ENCODE measurements at places on chromosomes 11 and 22.
A peak's percentile ranks its signal among the peaks of the same experiment; 100 is the strongest.

GRCh38 chr22:27045103-27045947 lies 387.9 kb downstream of the MIAT start:
- peak; percentile 28 for DNase-seq

DNA sequence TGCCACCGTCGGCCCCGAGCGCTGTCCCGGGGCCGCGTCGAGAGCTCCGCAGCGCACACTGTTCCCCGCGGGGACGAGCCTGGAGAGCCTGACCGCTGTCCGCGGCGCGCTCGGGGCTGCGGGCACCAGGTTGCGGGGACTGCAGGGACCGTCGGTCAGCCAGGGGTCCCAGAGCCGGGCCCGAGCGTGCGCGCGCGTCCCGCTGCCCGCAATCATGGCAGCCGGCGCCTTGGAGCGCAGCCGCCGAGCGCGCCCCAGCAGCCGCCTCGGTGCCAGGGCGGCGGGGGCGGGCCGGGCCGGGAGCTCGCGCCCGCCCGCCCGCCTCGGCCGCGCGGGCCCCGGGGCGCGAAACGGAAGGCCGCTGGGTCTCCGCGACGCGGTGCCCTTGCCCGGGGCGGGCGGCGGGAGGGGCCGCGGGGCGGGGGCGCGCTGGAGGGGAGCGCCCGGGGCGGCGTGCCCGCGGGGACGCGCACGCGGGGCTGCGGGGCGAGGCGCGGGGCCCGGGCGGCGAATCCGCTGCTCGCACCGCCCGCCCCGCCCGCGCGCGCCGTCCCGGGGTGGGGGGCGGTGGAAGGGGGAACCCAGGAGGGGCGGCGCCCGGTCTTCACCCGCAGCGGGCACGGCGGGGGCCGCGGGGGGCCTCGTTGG lies 79.4 kb upstream of the PPARA start:
- DNase-seq: peak; percentile 57

GRCh38 chr22:33354928-33355327 lies 296.7 kb upstream of the SYN3 start:
- DNase-seq: no peak

DNA sequence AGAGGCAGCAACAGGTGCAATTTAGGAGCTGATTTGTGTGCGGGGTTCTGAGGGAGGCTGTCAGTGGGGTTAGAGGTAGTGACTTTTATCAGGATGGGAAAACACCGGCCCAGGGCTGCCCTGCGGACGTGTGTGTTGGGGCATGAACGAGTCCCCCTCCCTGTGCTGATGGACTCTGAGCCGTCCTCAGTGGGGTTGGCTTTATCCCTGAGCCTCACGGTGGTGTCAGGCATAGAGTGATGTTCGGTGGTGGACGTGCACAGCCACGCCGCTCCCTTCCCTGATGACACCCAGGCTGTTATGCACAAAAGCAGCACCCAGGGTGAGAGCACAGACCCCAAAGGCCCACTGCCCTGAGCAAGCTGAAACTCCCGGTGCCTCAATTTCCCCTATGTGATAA lies 809.1 kb downstream of the BRD1 start:
- no peak for DNase-seq

DNA sequence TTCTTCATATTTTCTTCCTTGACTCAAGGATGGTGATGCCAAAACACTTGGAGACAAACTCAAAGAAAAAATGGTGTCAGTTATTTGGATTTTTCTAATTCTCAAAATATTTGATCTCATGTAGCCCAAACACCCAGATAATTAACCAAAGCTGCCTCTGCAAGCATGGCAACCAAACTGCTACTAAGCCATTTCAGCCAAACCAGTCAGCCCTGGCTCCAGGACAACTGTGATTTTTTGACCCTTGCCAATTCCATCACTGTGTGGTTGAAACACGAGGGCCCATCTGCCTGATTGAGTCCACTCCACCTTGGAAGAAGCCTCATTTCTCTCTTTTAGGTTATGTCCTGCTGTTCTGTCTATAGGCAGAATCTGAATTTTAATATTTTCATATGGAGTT lies 277.4 kb downstream of the BLID start:
- DNase-seq: no peak

DNA sequence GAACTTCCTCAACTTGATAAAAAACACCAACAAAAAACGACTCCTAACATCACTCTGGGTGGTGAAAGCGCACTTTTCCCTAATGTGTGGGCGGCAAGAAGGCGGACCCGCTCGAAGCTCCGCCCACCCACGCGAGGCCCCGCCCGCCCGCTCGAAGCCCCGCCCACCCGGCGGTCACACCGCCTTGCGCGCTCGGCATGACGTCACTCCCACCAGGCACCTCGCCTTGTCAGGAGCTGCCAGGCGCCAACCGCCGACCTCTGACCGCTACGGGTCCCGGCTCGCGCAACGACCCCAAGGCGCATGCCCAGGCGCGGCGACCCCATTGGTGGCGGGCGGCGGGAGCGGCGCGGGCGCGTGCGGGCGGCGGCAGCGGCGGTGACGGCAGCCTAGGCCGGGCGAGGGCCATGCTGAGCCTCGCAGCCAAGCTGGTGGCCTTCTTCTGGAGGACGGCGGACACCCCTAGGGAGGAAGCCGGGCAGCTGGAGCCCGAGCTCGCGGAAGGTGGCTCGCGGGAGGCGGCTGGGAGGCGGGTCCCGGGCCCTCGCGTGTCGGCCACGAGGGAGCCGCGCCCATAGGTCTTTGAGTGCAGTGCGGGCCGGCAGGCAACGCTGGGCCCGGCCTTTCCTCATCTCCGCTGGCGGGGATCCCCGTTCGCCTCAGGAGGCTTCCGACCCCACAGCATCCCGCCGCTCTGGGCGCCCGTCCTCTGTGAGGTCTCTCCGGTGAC lies at the start of gene MOV10L1:
TSS of gene MOV10L1 (plus strand) at position 325 of the 730 bp plus-strand sequence. CDS start at position 408, 83 bp downstream.
- peak; percentile 44 for DNase-seq

DNA sequence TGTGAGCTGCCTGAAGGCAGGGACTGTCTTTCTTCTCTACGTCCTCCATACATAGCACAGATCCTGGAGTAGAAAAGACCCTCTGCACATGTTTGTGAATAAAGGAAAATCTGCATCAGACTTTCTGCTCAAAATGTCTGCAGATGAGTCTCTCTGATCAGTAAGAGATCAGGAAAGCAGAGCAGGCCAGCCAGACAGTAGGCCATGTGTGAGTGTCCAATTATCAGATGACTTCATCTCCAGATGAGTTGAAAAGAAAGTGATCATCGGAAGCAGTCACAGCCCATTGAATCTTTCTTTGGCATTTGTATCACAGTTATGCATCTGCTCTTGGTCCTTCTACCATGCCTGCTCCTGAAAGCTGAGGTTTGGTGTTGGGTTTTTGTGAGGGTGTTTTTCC lies 298.7 kb upstream of the NCAM1 start:
- DNase-seq: no peak

- DNase-seq: peak; percentile 84
These were observed 101.2 kb downstream of the BCR start for GRCh38 chr22:23281406-23282088.

DNA sequence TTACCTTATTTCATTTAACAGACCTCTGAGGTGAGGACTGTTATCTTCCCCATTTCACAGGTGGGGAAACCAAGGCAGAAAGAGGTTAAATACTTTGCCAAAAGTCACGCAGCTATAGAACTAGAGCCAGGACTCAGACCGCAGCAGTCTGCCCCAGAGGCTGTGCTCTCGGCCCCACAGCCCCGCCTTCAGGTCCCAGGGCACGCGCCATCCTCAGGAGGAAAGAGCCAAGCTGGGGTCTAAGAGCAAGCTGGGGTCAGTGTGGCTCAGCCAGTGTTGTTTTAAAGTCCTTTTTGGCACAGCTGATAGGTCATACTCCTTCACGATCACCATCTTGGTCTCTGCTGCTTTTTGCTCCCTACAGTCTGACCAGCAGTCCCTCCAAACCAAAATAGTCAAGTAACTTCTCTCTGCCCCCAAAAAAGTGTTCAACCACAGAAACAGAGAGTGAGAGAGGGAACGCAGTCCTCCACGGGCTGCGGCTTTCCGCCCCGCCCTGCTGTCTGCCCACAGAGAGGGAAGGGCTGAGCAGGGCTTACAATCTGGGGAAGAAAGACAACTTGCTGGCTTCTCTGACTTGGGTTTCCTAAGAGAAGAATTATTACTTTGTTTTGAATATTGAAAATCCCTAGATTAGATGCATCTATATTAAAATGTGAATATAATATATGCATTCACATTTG lies 137.2 kb upstream of the OPCML start:
- no peak for DNase-seq

GRCh38 chr11:35558513-35558912 lies 33.1 kb upstream of the PAMR1 start:
- DNase-seq: no peak

- DNase-seq: no peak
These were observed 3.7 kb downstream of the RRP7A start for GRCh38 chr22:42515896-42516295.

- no peak for DNase-seq
These were observed 17.4 kb upstream of the NAP1L4 start for GRCh38 chr11:3009481-3009880.

DNA sequence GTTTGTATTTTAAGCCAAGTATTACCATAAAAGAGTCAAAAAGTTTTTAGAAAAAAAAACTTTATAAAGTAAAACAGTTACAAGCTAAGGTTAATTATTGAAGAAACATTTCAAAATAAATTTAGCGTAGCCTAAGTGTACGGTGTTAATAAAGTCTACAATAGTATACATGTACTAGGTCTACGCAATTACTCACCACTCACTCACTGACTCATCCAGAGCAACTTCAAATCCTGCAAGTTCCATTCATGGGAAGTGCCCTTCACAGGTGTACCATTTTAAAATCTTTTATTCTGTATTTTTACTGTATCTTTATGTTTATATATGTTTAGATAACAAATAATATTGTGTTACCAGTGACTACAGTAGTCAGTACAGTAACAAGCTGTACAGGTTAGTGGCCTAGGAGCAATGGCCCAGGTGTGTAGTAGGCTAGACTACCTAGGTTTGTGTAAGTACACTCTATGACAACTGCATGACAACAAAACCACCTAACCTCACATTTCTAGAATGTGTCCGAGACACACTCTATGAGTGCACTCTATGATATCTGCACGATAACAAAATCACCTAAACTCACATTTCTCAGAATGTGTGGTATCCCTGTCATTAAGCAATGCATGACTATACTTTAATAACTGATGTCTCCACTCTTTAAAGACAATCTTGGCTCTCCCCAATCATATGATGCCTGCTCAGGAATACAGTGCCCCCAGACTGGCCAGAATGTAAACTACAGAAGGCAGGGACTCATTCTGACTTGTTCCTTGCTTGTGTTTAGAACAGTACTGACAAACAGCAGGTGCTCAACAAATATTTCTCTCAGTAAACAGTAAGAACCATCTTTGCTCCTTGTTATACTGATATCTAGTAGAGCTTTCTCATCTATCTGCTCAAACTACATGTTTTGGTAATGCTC lies 21.2 kb downstream of the KMT5B start:
- no peak for DNase-seq

- DNase-seq: peak; percentile 73
These were observed 23.2 kb upstream of the ZBTB16 start for GRCh38 chr11:114036147-114036811.

DNA sequence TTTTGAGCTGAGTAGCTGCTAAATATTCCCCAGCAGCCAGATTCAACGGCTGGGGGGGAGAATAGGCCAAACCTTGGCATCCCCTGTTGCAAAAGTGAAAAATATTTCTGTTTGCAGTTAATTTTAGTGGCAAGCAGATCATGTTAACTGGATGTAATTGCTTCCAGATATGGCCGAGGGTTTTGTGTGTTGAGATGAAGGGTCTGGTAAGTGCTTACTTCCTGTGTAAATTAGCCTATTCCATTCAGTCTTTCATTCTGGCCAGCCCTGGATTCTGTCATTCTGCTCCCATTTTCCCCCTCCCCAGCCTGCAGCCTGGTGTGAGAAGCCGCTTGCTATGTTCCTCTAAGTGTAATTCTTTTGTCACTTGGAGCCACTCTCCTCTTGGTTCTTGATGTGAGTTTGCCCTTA lies 17.4 kb downstream of the ZBTB16 start:
- DNase-seq: no peak

DNA sequence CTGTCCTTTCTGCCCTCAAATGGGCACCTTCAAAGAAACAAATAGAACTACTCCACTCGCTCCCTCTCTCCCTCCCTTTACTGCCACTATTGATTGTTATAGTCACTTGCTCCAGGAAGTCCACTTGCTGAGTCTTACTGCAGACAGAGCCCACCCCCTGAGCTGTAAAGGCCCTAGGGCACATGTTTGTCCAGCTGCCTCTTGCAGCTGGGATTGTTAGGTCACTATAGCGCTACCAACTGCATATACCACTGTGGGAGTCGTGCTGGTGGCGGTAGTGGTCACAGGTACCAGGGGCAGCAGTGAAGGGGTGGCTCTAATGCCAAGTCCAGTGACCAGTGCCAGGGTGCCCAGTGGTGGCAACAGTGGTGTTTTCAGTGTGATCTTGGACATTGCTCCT lies 4.4 kb upstream of the SREBF2 start:
- no peak for DNase-seq

GRCh38 chr22:38830026-38830844 lies 13.6 kb downstream of the NPTXR start:
- no peak for DNase-seq

- DNase-seq: no peak
These were observed 23.9 kb downstream of the STIM1 start for GRCh38 chr11:3879216-3879966.

GRCh38 chr22:44486538-44486937 lies 11.5 kb downstream of the RTL6 start:
- DNase-seq: no peak

DNA sequence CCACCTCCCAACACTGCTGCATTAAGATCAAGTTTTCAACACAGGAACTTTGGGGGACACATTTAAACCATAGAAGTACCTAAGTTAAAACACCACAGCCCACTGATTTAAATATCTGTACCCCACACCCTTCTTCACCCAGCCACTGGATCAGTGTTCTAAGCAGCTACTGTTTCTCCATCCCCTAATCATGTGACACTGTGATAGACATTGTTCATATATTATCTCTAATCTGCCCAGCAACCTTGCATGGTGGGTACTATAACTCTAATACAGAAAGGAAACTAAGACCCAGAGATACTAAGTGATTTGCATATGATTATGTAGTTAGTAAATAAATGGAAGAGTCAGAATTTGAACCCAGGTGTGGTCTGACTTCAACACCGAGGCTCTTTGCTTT lies 70.5 kb upstream of the NNMT start:
- DNase-seq: no peak

DNA sequence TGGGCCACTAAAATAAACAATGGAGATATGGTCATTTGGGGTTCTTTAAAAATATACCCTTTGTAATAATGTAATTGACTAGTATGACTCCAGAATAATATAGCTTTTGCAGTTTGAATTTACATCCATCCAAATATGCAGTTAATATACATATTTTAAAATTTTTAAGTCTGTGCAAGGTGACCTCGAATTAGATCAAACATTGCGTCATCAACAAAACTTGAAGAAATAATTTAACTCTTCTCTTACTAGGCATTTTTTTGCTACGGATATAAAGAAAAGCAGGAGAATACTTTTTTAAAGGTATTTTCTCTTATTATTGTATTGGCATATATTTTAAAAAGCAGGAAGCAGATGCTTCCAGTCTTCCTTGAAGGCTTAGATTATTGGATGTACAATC lies 10.7 kb downstream of the OR51A4 start:
- no peak for DNase-seq

DNA sequence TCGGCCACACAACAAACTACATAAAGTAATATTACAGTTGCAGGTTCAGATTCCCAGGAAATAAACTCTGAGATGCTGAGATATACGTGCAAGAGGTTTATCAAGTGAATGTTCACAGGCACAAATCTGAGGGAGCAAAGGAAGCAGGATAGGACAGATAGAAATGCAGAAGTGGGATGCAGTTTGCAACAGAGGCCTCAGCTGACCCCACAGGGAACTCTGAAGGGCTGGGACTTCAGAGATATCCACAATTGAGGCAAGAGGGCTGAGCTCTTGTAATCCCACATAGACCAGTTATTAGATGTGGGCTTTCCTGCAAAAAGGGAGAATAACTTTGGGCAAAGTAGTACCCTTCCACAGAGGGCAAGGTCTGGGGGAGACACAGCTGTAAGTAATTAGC lies 25.4 kb upstream of the ARHGAP20 start:
- DNase-seq: no peak

All from endothelial cell of umbilical vein (primary cell).